ENCODE measurements at places on chromosomes 7 and 10.

- DNase-seq: no peak
Observed at GRCh38 chr10:71419750-71420149, 23.0 kb downstream of the CDH23 start.

DNA sequence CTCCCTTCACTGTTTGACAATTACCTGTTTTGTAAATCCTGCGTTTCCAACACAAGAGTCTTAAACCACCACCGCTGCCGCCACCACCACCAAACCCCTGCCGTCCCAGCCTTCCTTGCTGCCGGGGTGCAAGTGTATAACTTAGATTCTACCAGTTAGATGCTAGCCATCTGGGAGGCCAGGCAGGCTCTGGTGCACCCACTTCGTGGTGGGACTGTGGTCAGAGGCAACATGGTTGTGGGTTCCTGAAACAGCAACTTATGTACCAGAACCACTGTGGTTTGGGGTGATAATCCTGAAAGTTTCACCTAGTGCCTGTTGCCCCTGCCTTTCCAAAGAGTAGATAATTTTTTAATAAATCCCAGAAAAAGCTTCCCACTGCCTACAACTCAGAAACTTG lies 510.5 kb downstream of the CCSER2 start:
- no peak for DNase-seq

GRCh38 chr10:7813481-7813880 lies 4.8 kb upstream of the TAF3 start:
- DNase-seq: no peak

DNA sequence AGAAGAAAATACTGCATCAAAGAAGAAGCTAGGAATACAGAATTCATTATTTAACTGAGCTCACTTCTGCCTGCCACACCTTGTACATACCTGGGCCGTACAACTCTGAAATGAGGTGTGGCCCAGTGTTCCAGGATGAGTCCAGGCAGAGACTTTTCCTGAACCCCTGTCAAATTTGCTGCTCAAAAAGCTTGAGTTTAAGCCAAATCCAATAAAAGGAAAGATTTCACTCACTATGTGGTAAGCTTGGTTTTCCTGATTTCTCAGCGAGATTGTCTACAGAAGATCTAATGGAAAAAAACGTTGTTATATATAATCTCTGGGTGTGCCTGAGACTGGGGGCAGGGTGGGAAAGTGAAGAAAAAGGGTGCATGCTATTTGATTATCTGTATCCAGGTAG lies 72.1 kb upstream of the EGFR start:
- no peak for DNase-seq
